ENCODE measurements at places on chromosomes 2 and 18. TPM values are rescaled to one million over a fixed set of nuclear protein-coding genes. Genes with fewer than 3 reads are reported as not detected.

- H3K4me1 ChIP-seq: no peaks in the 10 kb centered on the region
- H3K4me3 ChIP-seq: no peak overlapping the region
- no peaks in the 10 kb centered on the region for H3K27me3 ChIP-seq
- DNase-seq: no peak
- no peaks in the 10 kb centered on the region for H3K36me3 ChIP-seq
These were observed 644 bp upstream of the NEU2 start for GRCh38 chr2:233031556-233032500.

GRCh38 chr2:149989447-149990063, 402.0 kb upstream of the MMADHC start:
- peaks cover 23% of the 10 kb centered on the region for H3K4me1 ChIP-seq
- no peak overlapping the region for H3K4me3 ChIP-seq
- H3K27me3 ChIP-seq: no peaks in the 10 kb centered on the region
- no peaks in the 10 kb centered on the region for H3K36me3 ChIP-seq
- H3K27ac ChIP-seq: no peak overlapping the region

GRCh38 chr2:160695402-160696086, 201.9 kb upstream of the RBMS1 start:
- no peak overlapping the region for H3K27ac ChIP-seq
- no peak overlapping the region for H3K4me3 ChIP-seq
- H3K27me3 ChIP-seq: no peaks in the 10 kb centered on the region
- no peaks in the 10 kb centered on the region for H3K36me3 ChIP-seq
- DNase-seq: no peak
- H3K4me1 ChIP-seq: no peaks in the 10 kb centered on the region

- no peak overlapping the region for H3K27ac ChIP-seq
- H3K4me3 ChIP-seq: no peak overlapping the region
- H3K27me3 ChIP-seq: no peaks in the 10 kb centered on the region
- H3K4me1 ChIP-seq: no peaks in the 10 kb centered on the region
- H3K36me3 ChIP-seq: peaks cover 4% of the 10 kb centered on the region
These were observed 49.6 kb downstream of the HYCC2 start for GRCh38 chr2:201021914-201022313.

DNA sequence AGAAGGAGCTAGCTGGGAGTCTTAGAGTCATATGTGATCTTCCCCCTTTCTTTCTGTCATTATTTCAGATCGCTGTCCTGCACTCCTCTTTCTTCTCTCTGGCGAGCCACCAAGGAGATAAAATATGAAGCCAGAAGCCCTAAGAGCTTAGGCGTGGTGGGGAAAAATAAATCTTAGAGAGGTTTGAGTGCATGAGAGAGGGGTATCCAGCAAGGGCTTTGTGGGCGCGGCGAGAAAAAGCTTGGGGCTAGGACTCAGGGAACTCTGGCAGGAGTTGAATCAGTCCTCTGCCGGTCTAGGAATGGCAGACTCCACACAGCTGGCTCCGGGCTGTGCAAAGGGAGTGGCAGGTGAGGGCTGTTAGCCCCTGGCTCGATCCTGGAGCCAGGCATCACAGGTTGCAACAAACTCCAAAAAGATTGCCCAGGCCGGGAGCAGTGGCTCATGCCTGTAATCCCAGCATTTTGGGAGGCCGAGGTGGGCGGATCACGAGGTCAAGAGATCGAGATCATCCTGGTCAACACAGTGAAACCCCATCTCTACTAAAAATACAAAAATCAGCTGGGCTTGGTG, 20.1 kb upstream of the IGFBP5 start:
- no peak overlapping the region for H3K4me3 ChIP-seq
- H3K27ac ChIP-seq: peak overlapping the region; percentile 37
- no peaks in the 10 kb centered on the region for H3K27me3 ChIP-seq
- no peaks in the 10 kb centered on the region for H3K36me3 ChIP-seq
- peaks cover 44% of the 10 kb centered on the region for H3K4me1 ChIP-seq

The VWC2L gene
- total RNA-seq: not detected

DNA sequence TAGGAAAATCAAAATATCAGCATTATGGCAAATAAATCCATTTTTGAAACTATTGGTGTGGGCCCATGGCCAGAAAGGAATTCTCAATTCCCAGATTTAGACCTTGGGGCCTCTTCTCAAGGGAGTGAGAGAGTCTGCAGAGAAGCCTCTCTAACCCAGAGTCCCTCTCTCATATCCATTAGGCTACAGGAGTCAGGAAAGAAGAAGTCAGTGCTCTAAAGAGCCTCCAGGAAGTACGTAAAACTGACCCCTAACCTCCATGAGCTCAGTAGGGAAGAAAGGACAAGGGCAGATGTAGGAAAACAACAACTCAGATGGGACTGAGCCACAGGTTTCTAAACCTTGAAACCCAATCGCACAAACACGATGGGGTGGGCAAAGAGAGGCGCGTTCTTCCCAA, 479.9 kb upstream of the TNP1 start:
- H3K4me1 ChIP-seq: no peaks in the 10 kb centered on the region
- no peaks in the 10 kb centered on the region for H3K36me3 ChIP-seq
- H3K27ac ChIP-seq: no peak overlapping the region

The TOGARAM2 gene
- 0.78 TPM for total RNA-seq

Data from thyroid gland (tissue), 4 donors.